Inflammatory macrophage treated with lipopolysaccharide for 4 hours (primary cell): ENCODE measurements at places on chromosomes 4 and X.

DNA sequence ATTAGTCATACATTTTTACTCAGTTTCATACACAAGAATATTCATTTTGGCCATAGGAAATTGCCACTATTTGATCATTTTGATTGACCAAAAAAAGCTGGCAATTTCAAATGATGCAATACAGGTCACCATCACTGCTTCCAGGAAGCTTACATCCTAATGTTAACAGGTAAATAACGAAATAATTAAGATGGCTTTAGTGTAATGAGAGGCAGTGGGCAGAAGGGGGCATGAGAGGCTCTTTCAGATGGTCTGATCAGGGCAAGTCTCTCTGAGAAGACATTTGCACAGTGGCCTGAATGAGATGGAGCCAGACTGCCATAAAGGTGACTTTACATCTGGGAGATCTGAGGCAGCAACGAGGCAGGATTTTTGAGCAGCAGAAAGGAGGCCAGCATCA, 170.7 kb downstream of the SLIT2 start:
- peak; percentile 26 for DNase-seq

- DNase-seq, result no peak
Measured at GRCh38 chrX:108811891-108812290, 75.5 kb upstream of the IRS4 start.

GRCh38 chr4:78611215-78611558, 59.6 kb downstream of the ANXA3 start:
- no peak for DNase-seq

- DNase-seq, result no peak
Measured at GRCh38 chr4:78129383-78130108, 72.4 kb downstream of the FRAS1 start.

DNA sequence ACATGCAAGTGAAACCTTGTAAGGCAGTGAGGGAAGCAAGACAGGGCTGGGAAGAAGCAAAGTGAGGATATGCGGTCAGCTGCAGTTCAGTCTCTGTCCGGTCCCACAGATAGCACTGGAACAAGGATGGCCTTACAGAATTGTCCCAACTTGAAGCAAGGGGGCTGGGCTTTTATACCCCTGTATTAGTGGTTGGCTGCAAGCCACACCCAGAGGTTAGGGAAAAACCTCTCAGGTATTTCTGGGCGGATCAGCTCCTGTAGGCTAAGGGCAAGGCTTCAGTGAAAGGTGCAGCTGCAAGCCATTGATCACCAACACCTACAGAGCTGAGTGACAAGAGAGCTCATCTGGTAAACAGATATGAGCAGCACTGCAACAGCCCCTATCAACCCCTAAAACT, 89.0 kb downstream of the KDR start:
- DNase-seq, result no peak

GRCh38 chr4:119664168-119664907, 35.7 kb upstream of the PDE5A start:
- DNase-seq, result no peak

- peak; percentile 38 for DNase-seq
Measured at GRCh38 chr4:82984459-82984858, 26.2 kb downstream of the LIN54 start.

DNA sequence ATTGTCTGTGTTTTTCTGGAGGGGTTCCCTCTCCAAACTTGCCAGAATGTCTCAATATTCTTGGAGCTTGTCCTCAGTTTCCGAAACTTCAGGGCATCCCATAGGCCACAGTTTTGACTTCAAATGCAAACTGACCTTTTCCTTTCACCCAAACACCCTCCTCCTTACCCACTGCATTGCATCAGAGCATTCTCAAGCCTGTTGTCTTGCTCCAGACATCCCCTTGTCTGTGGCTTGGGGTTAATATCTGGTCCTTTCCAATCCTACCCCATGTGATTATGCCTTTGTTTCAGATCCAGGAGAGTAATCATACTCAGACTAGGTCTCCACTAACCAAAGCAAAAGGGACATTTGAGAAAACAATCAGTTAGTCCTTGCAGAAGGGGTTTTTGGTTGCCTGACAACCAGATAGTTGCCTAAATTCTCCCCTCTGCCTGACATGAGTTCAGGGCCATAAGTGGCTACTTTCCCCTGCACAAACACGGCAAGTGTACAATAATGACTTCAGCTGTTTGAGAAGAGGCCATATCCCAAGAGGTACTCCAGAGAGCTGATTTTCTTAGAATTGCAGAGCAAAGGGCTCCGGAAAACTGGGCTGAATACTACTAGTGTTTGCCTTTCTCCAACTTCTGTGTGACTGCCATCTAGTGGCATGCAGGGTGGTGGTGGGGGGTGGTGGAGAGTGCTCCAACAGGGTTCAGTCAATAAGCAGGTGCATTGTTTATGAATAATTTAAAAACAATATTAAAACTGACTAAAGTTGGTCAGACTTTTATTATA, 130.2 kb downstream of the CHRDL1 start:
- DNase-seq, result peak; percentile 8
